Peyer's patch (tissue), 4 donors: ENCODE measurements at places on chromosomes 1 and 21. TPM values are rescaled to one million over a fixed set of nuclear protein-coding genes. Genes with fewer than 3 reads are reported as not detected.
A peak's percentile ranks its signal among the peaks of the same experiment; 100 is the strongest.

DNA sequence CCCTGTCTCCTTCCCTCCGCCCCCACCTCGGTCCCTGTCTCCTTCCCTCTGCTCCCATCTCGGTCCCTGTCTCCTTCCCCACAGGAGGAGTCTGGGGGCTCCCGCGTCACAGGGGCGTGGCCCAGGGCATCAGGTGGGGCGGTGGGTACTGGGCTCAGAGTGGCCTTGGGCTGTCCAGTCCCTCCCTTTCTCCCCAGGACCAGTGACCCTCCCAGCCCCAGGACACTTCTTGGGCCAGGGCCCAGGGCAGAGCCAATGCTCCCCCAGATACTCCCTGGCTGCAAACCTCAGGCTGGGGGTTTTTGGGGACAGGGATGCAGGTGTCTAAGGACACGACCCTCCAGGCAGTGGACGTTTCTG lies 6.8 kb upstream of the RNF223 start:
- no peaks in the 10 kb centered on the region for H3K27me3 ChIP-seq
- H3K4me1 ChIP-seq = peaks cover 6% of the 10 kb centered on the region
- peak; percentile 30 for DNase-seq
- no peak overlapping the region for H3K27ac ChIP-seq
- no peak overlapping the region for H3K4me3 ChIP-seq

Gene LCE1E
- not detected for total RNA-seq

- DNase-seq = no peak
- no peaks in the 10 kb centered on the region for H3K36me3 ChIP-seq
- H3K4me3 ChIP-seq = no peak overlapping the region
Measured at GRCh38 chr21:33042812-33043211, 17.1 kb downstream of the OLIG2 start.

- no peak for DNase-seq
- H3K4me3 ChIP-seq = no peak overlapping the region
- no peak overlapping the region for H3K27ac ChIP-seq
- no peaks in the 10 kb centered on the region for H3K36me3 ChIP-seq
- no peaks in the 10 kb centered on the region for H3K4me1 ChIP-seq
- H3K27me3 ChIP-seq = no peaks in the 10 kb centered on the region
Measured at GRCh38 chr1:176994931-176995596, 169.4 kb downstream of the ASTN1 start.

DNA sequence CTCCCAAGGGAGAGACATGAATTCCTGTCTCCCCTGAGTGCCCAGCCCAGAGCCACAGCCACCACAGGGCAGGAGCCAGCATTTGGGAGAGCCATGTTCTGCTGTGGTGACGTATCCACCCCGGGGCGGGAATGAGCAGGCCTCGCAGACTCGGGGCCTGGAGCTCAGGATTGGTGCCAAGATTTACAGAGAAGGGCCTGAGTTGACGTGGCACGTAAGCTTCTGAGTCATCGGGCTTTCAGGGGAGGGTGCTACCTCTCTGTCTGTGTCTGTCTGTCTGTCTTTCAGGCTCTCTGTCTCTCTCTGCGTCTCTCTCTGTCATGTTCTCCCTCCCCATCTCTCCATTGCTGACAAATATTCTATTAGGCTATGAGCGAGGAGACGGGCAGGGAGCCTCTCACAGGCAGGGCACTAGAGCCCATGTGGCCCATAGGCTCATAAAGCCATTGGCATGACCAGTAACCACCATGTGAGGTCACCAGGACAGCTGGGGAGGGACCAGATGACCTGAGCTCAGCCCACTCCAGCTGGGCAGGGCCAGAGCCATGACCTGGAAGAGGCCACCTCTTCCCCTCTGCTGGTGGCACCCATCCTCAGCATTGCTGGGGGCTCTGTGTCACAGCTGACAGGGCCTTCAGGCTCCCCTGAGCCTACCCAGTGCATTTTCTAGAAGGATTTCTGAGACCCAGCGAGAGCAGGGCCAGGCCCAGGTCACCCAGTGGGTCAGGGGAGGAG lies 300.0 kb upstream of the VAMP3 start:
- peaks cover 27% of the 10 kb centered on the region for H3K4me1 ChIP-seq
- DNase-seq = no peak
- peak overlapping the region; percentile 62 for H3K27ac ChIP-seq
- H3K27me3 ChIP-seq = no peaks in the 10 kb centered on the region

Gene FAAH
- total RNA-seq = 230 TPM
